ENCODE measurements at places on chromosomes 6 and 20.
A peak's percentile ranks its signal among the peaks of the same experiment; 100 is the strongest.

DNA sequence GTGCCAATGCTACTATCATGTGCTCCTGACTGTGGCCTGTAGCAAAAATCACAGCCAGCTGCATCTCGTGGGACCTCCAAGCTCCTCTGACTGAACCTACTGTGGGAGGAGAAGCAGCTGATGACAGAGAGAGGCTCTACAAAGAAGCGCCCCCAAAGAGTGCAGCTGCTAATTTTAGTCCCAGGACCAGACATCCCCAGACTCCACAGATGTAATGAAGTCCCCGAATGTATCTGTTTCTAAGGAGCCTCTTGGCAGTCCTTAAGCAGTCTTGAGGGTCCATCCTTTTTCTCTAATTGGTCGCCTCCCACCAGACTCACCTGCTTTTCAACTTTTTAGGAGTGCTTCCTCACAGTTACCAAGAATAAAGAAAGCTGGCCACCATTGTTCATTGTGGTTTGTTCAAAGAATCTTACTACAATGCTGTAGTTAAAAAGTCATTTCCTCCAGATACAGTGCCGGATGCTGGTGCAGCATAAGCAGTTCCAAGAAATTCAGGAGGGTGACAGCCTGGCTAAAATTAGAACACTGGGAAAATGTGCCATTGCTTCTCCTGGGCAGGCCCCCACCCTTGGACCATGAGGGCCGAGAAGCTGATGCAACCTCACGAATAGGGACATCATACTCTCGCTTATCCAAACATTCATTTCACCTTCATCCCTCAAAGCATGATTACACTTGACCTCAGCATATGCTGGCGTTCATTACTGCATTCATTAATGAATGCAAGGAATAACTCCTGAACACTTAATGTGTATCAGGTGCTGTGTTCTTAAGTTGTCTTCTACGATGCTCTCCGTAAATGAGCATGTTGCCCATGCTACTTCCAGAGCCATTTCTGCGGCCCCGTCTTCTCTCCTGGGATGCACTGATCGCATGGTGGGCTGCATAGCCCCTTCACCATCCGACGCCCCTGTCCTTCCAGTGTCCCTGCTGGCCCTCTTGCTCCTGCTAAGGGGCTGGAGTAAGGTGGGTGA is 66.4 kb downstream of the LY86 start:
- DNase-seq = no peak

DNA sequence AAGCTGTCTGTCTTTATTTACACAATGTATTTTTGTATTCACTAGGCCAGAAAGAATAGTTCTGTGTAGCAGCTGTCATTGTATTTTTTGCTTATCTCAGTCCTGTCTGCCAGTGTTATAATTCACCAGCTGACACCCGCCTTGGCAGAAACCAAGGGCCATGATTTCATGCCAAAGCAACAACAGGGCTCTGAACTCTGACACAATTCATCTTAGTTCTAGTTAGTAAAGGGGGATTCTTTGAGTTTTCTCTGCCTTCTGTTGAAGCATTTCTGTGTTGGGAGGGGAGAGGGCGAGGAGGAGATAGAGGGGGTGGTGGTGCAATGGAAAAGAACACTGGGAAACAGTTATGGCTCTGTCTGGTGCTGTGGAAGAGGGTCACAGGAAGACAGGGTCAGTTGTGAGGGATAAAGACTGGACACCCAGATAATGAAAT is 684.6 kb upstream of the MARCKS start:
- no peak for DNase-seq

GRCh38 chr6:144488590-144488989 is 203.5 kb downstream of the UTRN start:
- no peak for DNase-seq

- DNase-seq = no peak
These were observed 185.0 kb upstream of the SPTLC3 start for GRCh38 chr20:12823734-12824133.

- no peak for DNase-seq
These were observed 197.5 kb upstream of the JARID2 start for GRCh38 chr6:15048367-15048766.

DNA sequence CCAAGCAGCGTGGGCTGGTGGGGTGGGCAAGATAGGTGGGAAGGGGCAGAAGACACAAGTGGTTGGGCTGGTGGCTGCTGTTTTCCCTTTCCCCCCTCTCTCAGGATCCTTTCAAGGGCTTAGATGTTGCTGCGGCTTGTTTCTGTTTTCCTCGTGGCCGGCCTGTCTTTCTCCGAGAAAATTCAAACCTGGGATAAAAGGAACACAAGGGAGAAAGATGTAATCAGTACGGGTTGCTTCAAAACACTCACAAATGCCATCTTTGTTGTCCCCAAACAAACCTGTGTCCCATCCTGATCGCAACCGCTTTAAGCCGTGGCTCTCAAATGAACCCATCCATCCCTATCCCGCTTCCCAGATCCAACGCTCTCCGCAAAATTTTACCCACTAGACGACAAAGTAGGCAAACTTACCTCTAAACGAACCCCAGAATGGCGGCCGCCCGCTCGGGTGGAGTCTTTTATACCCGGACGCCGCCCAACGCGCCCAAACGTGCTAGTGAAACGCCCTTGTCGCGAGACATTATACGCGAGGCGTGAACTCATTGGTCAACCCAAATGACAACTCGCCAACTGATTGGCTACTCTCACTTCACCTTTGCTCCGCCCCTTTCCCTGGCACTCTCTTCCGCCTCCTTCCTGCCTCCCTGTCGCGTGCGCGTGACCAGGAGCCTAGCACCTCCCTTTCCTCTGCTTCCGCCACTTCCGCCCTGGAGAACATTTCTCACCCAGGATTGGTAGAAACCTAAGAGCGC is at the start of gene PPP1R10:
TSS of gene PPP1R10 (minus strand) at position 433 of the 754 bp plus-strand sequence. CDS start 7,299 bp downstream, outside the sequence.
- peak; percentile 97 for DNase-seq

GRCh38 chr6:129957941-129958898 is 60.2 kb upstream of the L3MBTL3 start:
- no peak for DNase-seq

- DNase-seq = peak; percentile 15
These were observed 46.5 kb downstream of the ADTRP start for GRCh38 chr6:11732036-11732631.

- no peak for DNase-seq
These were observed 982 bp downstream of the DNAJC5 start for GRCh38 chr20:63895952-63896263.

GRCh38 chr20:51189814-51190782 is 167.2 kb upstream of the KCNG1 start:
- no peak for DNase-seq

- no peak for DNase-seq
These were observed 78.5 kb upstream of the HDAC2 start for GRCh38 chr6:114049367-114049966.

GRCh38 chr6:139580592-139581484 is 206.4 kb upstream of the CITED2 start:
- DNase-seq = no peak

- no peak for DNase-seq
These were observed 46.5 kb downstream of the TRAM2 start for GRCh38 chr6:52530351-52530750.

GRCh38 chr6:49579649-49580048 is 29.2 kb downstream of the C6orf141 start:
- no peak for DNase-seq

GRCh38 chr20:18545566-18545965 is 21.7 kb upstream of the SMIM26 start:
- no peak for DNase-seq

GRCh38 chr6:41642960-41643898 is 5.0 kb downstream of the MDFI start:
- no peak for DNase-seq

DNA sequence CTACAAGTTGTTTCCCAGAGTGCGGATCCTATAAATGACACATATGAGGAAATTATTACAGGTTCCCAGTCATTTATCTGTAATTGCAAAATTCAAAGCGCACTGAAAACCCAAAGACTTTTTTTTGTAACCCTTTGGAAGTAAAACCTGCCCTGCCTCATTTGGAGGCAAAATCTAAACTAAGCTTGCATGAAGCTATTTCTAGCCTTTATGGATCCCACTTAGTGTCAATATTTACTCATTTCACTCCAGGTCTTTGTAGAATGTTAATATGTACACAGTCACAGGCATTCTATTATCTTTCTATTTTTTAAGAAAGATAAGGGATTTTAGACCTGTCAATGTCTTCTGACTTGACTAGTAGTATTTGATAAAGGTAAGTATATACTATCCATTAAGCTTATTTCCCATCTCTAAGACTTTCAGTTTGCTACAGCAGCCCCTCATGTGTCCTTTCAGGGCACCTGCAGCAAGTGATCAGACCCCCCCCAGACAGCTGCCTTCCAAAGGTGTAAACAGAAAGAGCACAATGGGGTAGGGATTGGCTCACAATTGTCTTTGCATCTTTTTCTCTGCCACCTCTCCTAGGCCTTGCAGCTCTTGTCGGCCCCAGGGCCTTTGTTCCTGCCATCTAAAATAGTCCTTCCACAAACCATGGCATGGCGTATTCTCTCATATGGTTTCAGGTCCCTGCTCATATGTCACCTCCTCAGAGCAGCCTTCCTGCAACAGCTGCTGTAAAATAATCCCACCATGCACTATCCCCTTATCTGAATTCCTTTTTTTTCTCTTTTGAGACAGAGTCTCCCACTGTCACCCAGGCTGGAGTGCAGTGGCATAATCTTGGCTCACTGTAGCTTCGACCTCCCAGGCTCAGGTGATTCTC is 1.3 kb upstream of the REPS1 start:
- no peak for DNase-seq

DNA sequence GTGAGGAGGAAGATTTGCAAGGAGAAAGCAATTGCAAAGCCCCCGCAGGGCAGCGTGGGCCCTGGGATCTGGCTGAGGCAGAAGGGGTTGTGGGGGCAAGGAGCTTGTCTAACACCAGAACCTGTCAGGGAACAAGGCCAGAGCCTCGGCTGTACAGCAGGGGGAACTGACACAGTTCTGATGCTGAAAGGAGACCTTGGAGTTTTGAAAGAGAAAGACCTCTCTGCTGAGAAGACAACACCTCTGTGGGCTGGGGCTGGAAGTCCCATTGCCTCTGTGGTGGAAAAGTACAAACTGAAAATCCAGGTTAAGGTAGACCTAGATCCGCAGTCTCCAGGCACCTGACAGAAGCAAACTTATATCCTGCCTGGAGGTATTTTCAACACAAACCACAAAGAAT is 86.9 kb upstream of the CST7 start:
- no peak for DNase-seq

DNA sequence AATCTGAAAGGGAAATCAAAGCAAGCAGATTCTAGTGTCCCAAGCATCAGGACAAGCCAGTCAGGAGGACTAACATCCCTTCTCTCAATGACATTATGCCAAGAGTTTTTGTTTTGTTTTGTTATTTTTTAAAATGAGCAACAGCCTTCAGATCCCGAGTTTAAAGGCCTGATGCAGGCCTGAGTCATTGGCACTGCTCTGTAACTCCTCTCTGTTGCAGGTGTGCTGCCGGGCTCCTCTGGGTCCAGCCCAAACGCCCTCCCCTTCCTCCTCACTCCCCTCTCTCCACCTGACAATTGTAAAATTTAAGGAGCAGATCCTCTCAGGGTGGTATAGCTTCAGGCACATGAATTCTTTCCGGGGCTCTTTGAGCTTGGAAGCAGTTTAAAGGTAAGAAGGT is 502.0 kb downstream of the BMP2 start:
- no peak for DNase-seq

DNA sequence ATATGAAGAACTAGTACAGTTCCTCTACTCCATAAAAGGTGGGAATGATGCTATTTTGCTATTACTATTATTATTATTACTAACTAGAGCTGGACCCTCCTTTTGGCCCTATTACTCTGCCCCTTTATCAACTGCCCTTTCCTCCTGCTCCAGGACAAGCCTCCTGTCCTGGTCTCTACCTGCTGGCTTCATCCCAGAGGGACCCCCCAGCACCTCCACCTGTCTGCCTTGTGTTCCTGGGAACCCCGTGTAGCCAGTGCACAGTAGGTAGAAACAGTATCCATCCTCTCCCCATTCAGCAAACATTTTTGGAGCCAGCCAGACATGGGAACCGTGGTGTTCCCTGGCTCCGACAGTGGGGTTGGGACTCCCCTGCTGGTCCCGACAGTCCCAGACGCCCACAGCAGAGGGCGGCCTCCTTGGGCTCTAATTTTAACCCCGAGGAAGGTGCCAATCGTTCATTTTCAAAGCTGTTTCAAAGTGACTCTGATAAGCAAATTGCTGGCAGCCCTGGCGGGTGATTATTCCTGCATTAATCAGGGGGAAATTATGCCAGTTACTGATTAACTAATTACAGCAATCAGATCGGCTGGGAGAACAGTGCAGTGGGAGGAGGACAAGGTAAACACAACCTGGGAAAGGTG is 44.2 kb upstream of the MDGA1 start:
- no peak for DNase-seq

DNA sequence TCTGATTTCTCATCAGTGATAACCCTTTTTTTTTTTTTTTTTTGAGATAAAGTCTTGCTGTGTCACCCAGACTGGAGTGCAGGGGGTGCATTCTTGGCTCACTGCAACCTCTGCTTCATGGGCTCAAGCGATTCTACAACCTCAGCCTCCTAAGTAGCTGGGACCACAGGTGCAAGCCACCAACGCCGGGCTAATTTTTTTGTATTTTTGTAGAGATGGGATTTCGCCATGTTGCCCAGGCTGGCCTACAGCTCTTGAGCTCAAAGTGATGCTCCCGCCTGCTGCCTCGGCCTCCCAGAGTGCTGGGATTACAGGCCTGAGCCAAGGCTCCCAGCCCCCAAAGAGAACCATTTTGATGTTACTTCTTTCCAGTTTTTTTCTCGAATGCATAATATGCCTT is 2.2 kb downstream of the FABP7 start:
- no peak for DNase-seq

DNA sequence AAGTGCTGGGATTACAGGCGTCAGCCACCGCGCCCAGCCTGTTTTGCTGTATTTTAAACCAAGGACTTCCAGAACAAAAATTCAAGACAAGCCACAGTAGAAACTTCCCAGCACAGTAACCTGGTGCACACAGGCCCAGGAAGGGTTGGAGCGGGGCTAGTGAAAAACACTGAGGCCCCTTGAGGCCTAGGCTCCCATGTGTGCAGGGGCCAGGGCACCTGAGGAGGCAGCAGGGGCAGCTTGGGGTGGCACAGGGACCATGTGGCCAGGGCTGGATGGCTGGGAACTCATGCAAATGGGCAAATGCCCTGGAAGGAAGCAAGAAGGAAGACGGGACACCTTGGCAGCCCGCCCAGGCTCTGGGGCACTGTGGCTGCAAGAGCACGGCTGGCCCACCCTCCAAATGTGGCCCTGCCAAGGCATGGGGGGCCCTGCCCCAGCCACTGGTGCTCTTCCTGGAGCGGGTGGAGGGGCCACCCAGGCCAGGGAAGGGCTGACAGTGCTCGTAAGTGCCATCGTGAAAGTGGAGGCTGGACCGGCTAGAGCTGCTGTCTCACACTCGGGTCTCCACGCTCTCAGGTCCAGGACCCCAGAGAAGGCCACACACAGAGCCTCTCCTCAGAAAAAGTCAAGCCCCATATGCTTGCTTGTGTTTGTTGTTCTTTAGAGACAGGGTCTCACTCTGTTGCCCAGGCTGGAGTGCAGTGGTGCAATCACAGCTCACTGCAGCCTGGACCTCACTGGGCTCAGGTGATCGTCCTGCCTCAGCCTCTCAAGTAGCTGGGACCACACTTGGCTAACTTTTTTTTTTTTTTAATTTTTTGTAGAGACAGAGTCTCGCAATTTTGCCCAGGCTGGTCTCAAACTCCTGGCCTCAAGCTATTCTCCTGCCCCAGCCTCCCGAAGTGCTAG is 10.3 kb downstream of the SLC2A4RG start:
- DNase-seq = no peak

GRCh38 chr6:33217246-33217645 is 8.9 kb downstream of the RING1 start:
- DNase-seq = no peak

GRCh38 chr6:30726506-30727413 is 6.6 kb downstream of the TUBB start:
- DNase-seq = no peak
